ENCODE measurements at places on chromosomes 4 and X.

- no peak for DNase-seq
These were observed 960.8 kb upstream of the PRKX start for GRCh38 chrX:4674028-4674782.

DNA sequence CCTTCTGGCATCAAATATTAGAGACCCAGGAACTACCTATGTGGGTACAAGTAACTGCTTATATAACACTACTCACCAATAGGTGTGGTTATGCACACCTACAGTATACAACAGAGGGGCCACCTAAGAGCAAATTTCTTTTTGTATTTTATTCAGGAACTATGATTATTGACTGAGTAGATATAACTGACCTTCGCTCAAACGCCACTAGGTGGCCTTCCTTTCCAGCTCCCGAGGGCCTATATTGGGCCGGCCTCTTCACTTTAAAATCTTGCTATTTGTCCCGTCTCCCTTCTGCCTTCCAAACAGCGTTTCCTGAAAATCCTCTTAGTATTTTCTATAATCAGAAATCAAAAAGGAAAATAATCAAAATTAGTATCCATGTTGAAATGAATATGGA lies 19.9 kb upstream of the PABPC5 start:
- peak; percentile 5 for DNase-seq

GRCh38 chr4:13633671-13634070 lies 6.1 kb upstream of the BOD1L1 start:
- DNase-seq: no peak

DNA sequence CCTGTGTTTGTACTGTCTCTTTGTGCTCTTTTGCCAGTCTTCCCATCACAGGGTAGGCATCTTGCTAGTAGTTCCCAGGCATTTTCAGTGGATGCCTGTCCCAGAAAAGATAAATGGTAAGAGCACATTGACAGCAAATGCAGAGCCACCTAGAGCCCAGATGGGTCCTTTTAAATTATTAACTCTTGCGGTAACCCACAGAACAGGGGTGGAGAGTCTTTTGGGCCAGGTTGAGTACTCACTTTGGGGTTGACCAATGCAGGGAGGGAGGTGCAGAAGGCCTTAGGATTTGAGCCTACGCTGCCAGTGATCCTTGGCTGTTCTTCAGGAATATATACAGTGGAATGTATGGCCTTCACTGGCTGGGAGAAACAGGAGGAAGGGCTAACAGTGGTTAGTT lies 173.8 kb downstream of the MSN start:
- no peak for DNase-seq

DNA sequence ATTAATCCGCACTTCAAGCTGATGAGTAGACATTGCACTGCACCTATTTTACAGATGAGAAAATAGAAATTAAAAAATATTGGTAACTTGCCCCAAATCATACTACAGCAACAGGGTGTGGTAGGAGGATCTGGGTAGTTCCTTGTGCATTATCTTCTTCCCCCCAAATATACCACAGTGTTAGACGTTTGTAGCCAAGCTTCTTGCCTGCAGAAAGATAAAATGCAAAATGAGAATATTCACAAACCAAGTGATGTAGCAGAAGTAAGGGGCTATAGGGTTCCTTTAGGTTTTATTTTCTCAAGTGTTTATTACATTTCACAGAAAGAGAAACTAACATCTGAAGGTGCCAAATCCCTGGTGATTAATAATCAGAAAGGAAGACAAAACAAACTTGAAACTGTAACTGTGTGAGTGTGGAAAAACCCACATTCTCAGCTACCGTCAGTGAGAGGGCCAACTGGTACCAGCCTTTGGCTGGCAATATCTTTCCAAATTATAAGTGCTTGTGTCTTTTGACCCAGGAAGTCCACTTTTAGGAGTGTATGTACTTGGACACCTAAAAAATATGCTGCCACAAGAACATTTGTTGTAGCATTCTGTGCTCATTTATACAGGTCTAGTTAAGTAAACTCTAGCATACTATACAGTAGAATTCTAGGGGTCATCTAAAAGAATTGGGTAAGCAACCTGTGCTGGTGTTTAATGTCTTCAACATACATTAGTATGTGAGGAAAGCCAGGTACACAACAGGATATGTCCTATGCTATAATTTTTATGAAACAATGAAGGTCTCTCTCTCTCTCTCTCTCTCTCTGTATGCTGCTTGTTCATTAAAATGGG lies 6.7 kb upstream of the CD38 start:
- DNase-seq: no peak

DNA sequence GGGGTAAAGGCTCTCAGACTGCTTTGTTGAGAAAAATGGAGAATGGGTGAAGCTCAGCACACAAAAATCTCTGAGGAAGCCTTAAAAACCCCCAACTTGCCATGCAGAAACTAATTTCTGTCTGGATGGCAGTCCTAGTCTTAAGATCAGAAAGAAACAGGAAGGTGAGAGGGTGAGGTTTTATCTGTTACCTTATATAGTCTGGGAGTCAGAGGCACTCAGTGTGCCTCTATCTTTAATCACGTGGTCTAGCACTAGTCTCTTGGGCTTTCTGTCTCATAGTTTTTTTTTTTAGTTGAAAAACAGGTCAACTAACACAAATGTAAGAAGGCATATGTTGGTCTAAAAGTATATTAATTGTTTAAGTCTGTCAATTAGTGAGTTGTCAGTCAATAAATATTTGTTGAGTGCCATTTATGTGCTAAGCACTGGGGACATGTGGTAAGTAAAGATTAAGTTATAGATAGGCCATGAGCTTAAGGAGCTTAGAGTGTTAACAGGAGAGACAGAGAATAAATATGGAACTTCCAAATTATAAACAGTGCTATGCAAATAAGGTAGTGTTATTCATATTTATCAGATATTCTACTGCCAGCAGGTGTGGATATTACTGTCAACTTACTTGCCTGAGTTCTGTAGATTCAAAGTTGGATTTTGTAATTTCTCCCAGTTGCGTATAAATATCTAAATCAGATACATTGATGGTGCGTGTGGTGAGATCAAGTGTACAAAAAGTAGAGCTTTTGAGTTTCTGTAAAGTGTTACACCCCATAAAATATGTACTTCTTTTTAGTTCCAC lies 7.0 kb downstream of the CYBB start:
- no peak for DNase-seq

DNA sequence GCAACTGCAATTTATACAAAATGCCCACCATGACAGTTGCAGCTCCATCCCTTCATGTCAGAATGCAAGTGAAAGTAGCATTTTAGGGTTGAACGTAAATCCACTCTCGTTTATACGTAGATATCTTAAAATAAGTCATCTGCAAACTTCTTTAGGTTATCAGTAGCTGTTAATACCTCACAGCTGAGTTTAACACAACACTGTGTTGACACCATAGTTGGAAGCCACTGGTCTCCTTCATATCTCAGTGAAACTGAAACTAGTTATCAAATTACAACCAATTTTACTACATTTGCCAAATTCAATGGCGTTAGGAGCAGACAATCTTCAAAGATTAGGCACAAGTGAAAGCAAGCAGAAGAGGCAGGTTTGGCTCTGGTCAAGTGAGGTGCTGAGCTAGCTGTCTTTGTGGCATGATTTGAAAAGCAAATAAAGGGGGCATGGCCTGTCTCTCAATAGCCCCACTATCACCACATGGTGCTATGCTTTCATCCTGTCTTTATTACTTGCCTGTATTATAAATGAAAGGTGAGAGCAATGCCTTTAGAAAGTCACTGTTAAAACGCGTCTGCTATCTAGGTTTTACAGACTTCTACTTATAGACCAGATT lies 12.3 kb downstream of the PPP3CA start:
- no peak for DNase-seq

Measured in muscle of arm (tissue), 14 donors.